T-helper 17 cell (primary cell): ENCODE measurements at places on chromosomes 6 and 20. TPM values are rescaled to one million over a fixed set of nuclear protein-coding genes. Genes with fewer than 3 reads are reported as not detected.

The PLTP gene
- total RNA-seq = 1.5 TPM

GRCh38 chr20:41454250-41454649 lies 87.6 kb upstream of the EMILIN3 start:
- H3K27ac ChIP-seq = no peak overlapping the region
- DNase-seq = no peak
- no peaks in the 10 kb centered on the region for H3K4me1 ChIP-seq
- H3K36me3 ChIP-seq = peaks cover 12% of the 10 kb centered on the region

The TULP1 gene
- not detected for total RNA-seq

The LIME1 gene
- 179 TPM for total RNA-seq

The TMC2 gene
- total RNA-seq = not detected

DNA sequence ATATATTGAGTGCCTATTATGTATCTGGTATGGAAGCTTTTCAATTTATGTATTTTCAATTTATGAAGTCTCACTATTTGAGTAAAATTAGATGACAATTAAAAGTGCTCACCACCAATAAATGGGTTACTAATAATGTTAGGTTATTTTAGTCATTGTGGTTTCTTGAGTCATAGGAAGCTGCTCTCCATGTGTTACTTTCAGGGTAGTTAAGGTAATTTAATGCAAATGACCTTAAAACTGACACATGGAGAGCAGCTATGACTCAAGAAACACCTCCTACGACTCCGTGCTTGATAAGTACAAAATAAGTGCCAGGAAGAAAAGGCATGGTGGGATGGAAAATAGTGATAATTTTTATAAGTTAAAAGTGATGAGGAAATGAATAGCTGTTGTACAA lies 16.5 kb upstream of the TINAG start:
- no peak for DNase-seq
- H3K36me3 ChIP-seq = no peaks in the 10 kb centered on the region
- no peaks in the 10 kb centered on the region for H3K27me3 ChIP-seq
- no peaks in the 10 kb centered on the region for H3K4me1 ChIP-seq
- no peak overlapping the region for H3K4me3 ChIP-seq

GRCh38 chr6:110795271-110795670 lies 20.0 kb downstream of the CDK19 start:
- H3K27me3 ChIP-seq = no peaks in the 10 kb centered on the region
- H3K36me3 ChIP-seq = no peaks in the 10 kb centered on the region
- no peak overlapping the region for H3K4me3 ChIP-seq
- peaks cover 14% of the 10 kb centered on the region for H3K4me1 ChIP-seq
- H3K27ac ChIP-seq = no peak overlapping the region
- no peak for DNase-seq

The EYS gene
- total RNA-seq = not detected

DNA sequence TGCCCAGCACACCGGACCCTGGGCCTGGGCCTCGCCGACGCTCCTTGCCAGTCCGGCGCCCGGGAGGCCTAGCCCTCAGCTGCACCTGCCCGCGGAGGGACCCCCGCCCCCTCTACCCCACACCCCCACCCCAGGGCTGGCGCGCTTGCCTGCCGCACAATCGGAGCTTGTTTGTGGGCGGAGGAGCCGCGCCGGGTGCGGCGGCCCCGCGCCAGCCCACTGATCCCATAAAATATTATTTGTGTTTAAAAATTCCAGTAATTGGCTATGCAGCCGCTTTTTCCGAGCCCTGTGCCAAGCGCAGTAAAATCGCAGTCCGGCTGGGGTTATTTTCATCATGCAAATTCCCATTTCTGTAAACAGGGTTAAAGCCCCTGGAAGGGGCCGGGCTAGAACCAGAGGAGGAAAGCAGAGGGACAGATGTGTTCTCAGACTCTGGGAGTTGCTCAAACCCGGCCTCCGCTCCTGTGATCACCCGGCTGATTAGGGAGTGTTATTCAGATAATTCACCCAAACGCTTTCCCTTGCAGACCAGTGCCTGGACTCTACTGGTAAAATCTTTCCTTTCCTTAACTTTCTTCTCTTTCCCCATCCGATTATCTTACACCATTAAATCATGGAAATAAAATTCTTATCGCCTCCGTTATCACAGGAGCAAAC lies 93.1 kb downstream of the NCR2 start:
- peak overlapping the region; percentile 75 for H3K4me3 ChIP-seq
- H3K27ac ChIP-seq = no peak overlapping the region
- peaks cover 22% of the 10 kb centered on the region for H3K27me3 ChIP-seq
- H3K4me1 ChIP-seq = peaks cover 16% of the 10 kb centered on the region
- DNase-seq = no peak

The DDO gene
- total RNA-seq = 0.21 TPM

The RFX6 gene
- total RNA-seq = not detected

GRCh38 chr20:2888224-2888955 lies 15.1 kb downstream of the PTPRA start:
- peaks cover 51% of the 10 kb centered on the region for H3K4me1 ChIP-seq
- no peaks in the 10 kb centered on the region for H3K27me3 ChIP-seq
- no peak overlapping the region for H3K4me3 ChIP-seq
- DNase-seq = no peak

GRCh38 chr6:118708055-118708454 lies 56.7 kb upstream of the CEP85L start:
- no peaks in the 10 kb centered on the region for H3K27me3 ChIP-seq
- H3K4me1 ChIP-seq = peaks cover 61% of the 10 kb centered on the region
- peaks cover 10% of the 10 kb centered on the region for H3K36me3 ChIP-seq
- peak overlapping the region; percentile 96 for H3K4me3 ChIP-seq
- peak overlapping the region; percentile 98 for H3K27ac ChIP-seq

GRCh38 chr6:32432050-32432450 lies 7.6 kb upstream of the HLA-DRA start:
- no peak overlapping the region for H3K4me3 ChIP-seq
- H3K27ac ChIP-seq = no peak overlapping the region
- H3K36me3 ChIP-seq = no peaks in the 10 kb centered on the region
- DNase-seq = no peak
- no peaks in the 10 kb centered on the region for H3K4me1 ChIP-seq

DNA sequence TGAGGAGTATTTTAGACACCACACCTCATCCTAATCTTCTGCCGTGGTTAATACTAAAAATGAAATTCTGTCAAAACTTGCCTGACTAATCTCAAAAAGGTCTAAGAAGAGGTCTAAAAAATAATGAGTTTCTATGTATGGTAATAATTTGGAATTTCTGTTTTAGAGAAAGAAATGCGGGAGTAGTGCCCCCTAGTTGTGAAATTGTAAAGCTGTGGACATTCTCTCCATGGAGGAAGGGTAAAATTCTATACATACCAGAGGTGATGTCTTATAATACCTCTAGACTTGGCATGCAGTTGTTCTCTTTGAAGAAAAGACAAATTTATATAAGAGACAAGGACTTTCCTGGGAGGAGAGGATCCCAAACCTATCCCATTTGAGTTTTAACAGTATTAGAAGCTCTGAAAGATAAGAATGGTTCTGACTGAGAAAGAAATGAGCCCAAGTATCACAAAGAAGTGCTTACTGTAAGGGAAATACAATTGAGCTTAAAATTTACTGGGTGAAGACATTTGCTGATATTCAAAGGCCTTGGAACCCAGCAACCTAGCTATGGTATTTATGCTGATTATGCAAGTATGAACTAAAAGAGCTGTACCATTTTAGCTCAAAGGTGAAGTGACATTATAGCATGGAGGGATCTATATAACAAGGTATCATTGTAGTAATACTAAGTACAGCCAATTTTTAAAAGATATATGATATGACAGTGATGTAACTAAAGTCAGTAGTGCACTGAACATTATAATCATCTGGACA lies 5.1 kb upstream of the EPHA7 start:
- H3K36me3 ChIP-seq = no peaks in the 10 kb centered on the region
- DNase-seq = no peak
- H3K4me3 ChIP-seq = no peak overlapping the region
- H3K27me3 ChIP-seq = peaks cover 21% of the 10 kb centered on the region
- H3K27ac ChIP-seq = no peak overlapping the region
- H3K4me1 ChIP-seq = no peaks in the 10 kb centered on the region

DNA sequence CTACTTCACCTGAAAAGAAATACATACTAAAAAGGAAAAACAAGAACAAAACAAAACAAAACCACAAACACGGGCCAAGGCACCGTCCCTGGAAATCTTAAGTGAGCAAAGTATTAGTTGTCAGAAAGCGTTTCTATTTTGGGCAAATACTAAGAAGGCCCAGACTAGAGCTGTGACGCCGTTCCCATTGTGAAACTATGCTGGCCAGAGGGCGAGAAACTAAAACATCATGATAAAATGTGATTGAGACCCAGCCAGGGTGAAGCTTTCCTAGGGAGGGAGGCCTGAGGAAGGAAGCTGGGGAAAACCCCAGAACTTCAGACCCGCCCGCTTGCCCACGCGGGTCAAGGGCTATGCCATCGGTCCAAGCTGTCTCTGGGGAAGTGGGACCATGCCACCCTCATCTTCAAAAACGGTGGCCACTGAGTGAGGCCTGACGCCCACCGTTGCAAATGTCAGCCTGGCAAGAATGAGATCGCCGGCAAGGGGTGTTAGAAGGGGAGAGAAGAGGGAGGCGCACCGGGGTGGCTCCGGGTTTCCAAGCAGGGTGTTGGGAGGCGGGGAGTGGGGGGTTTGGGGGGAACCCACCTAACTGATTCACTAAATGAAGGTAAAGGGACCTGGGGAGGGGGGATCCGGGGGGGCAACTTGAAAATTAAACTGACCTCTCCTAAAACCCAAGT lies 1950.9 kb upstream of the DEFB115 start:
- no peaks in the 10 kb centered on the region for H3K27me3 ChIP-seq
- no peak for DNase-seq
- peaks cover 3% of the 10 kb centered on the region for H3K36me3 ChIP-seq
- peak overlapping the region; percentile 49 for H3K27ac ChIP-seq
- peak overlapping the region; percentile 7 for H3K4me3 ChIP-seq
- peaks cover 3% of the 10 kb centered on the region for H3K4me1 ChIP-seq

The RAD21L1 gene
- total RNA-seq = not detected

DNA sequence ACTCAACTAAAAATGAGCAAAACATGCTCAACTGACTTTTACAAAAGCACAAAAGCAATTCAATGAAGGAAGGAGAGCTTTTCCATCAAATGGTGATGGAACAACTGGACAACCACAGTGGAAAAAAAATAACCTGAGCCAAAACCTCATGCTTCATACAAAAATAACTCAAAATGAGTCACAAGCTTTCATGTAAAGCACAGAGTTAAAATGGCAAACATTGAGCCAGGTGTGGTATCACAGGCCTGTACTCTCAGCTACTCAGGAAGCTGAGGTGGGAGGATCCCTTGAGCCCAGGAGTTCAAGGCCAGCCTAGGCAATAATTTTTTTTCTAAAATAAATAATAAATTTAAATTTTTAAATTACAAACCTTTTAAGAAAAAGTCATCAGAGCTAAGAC lies 18.4 kb upstream of the HLA-G start:
- H3K36me3 ChIP-seq = peaks cover 3% of the 10 kb centered on the region
- no peak overlapping the region for H3K4me3 ChIP-seq

The PRPF6 gene
- total RNA-seq = 63.8 TPM
